ENCODE measurements at places on chromosomes 7 and 10. TPM values are rescaled to one million over a fixed set of nuclear protein-coding genes. Genes with fewer than 3 reads are reported as not detected.

GRCh38 chr7:81770728-81771223 is 929 bp upstream of the HGF start:
- DNase-seq = no peak

AGR3 gene
- total RNA-seq = 5.2 TPM

GRCh38 chr10:69742928-69743602 is 58.6 kb upstream of the COL13A1 start:
- no peak for DNase-seq

GRCh38 chr7:7688956-7689355 is 29.5 kb downstream of the RPA3 start:
- DNase-seq = no peak

DNA sequence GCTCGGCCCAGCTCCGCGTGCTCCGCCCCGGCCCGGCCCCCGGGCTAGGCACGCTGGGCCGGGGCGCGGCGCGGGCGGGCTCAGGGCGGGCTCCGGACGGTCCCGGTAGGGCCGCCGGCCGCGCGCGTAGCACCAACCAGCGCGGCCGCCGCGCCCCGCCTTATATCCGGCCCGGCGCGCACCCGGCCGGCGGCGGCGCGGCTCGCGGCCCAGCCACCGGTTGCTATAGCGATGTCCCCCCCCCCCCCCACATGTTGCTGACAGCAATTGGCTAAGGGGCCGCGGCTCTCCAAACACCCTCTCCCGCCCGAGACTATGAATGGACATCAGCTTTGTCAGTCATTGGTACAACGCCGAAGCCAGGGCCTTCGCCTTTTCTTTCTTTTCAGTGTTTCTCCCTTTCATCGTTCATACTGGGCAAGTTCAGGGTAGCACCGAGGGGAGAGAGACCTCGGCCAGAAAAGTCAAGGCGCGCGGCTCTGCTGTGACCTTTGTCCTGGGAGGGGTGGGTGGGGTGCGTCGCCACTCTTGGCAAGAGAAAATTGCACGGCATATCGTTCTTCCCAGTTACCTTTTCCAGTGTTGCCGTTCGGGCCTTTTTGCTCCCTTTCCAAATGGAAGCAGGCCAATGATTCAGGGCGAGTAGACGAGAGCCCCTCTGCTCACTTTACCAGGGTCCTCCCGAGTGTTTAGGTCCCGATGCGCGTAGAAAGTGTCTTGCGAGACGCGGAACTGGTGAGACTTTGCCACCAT is 354.2 kb downstream of the DNAJB6 start:
- DNase-seq = peak; percentile 66

DNA sequence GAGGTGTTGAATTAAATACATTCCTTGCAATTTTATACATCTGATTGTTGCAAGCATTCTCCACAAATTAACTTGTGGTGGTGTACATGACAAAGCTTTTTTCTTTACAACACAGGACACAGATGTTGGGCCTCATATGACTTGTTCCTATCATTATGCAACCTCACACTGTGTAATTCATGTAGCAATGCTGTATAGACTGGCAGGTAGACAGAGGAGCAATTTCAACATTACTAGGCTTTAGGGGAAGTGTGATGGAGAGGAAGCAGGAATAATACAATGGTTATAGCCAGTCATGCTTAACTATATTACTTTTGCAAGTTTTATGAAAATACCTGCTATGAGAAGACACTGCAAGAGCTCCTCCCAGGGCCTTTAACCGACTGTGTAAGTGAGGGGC is 832.1 kb downstream of the CNTNAP2 start:
- DNase-seq = no peak

- no peak for DNase-seq
Measured at GRCh38 chr7:142401951-142402350, 144.1 kb upstream of the PRSS58 start.

LDB3 gene
- total RNA-seq = 0.85 TPM

GRCh38 chr10:11553773-11554381 is 57.6 kb downstream of the USP6NL start:
- DNase-seq = no peak

- no peak for DNase-seq
Measured at GRCh38 chr7:120320218-120320961, 47.4 kb downstream of the KCND2 start.

Data from type B pancreatic cell (in vitro differentiated cells).